Natural killer cell (primary cell): ENCODE measurements at places on chromosomes 2 and 18. TPM values are rescaled to one million over a fixed set of nuclear protein-coding genes. Genes with fewer than 3 reads are reported as not detected.

DNA sequence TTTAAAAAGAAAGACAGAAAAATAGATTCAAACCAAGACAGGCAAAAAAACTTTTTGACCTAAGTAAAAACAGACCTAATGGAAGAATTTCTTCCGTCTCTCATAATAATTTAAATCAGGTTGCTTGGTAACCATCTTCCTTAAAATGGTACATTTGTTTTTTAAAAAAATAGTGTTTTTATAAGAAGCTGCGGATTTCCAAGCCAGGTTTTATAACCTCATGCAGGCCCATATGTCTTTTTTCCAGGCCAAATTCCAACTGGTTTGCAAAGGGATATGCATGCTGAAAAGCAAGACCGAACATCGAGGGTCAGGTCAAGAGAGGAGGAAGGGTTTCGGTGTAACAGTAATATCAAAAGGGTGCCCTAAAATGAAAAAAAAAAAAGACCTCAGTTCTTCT, 172.9 kb downstream of the MAIP1 start:
- no peaks in the 10 kb centered on the region for H3K36me3 ChIP-seq
- no peak for DNase-seq
- no peaks in the 10 kb centered on the region for H3K27me3 ChIP-seq
- H3K4me1 ChIP-seq = no peaks in the 10 kb centered on the region
- no peak overlapping the region for H3K27ac ChIP-seq
- H3K4me3 ChIP-seq = no peak overlapping the region

DNA sequence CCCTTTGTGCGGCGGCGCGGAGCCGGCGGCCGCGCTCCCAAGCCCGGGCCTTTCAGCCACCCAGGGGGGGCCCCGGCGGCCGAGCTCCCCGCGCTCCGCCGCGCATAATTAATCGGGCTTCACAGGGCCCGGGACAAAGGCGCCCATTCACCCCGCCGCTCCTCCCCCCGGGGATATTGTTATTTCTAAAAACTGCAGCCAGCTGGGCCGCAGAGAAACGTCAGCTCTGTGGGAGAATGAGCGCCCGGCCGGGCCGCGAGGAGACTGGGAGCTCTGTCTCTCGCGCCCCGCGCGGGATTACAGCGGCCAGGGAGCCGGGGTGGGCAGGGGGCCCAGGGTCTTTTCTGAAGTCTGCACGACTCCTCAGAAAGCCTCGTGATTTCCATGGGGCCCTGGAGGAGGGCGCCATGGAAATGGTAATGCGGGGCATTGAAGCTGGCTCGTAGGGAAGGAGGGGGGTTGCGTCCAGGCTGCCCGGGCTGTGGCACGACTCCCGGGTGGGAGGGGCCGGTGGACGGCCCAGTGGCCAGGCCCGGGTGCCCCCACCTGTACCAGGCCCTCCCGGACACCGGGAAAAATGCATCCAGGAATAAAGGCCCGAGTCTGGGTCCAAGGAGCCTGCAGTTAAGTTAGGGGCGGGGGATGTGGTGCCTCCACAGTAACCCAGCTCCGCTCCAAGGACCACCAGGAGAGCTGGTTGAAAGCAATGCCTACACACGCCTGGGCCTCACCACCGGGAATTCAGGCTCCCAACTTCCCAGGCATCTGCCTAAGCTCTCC, 125.3 kb downstream of the ZFP36L2 start:
- no peak overlapping the region for H3K4me3 ChIP-seq
- no peaks in the 10 kb centered on the region for H3K36me3 ChIP-seq
- no peaks in the 10 kb centered on the region for H3K27me3 ChIP-seq
- peaks cover 24% of the 10 kb centered on the region for H3K4me1 ChIP-seq

DNA sequence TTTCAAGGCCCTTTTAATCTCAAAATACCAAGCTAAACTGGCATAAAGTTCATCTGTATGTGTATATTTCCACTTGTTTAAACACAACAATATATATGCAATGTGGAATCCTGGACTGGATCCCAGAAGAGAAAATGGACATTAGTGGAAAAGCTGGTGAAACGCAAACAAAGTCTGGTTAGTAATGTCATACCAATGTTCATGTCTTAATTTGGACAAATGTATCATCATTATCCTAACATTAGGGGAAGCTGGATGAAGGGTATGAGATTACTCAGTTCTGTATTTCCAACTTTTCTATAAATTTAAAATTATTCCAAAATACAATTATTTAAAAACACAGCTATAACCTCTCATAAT, 3.8 kb downstream of the SP3 start:
- H3K27me3 ChIP-seq = no peaks in the 10 kb centered on the region
- no peak overlapping the region for H3K27ac ChIP-seq
- peaks cover 6% of the 10 kb centered on the region for H3K36me3 ChIP-seq
- DNase-seq = no peak
- H3K4me1 ChIP-seq = peaks cover 17% of the 10 kb centered on the region

DNA sequence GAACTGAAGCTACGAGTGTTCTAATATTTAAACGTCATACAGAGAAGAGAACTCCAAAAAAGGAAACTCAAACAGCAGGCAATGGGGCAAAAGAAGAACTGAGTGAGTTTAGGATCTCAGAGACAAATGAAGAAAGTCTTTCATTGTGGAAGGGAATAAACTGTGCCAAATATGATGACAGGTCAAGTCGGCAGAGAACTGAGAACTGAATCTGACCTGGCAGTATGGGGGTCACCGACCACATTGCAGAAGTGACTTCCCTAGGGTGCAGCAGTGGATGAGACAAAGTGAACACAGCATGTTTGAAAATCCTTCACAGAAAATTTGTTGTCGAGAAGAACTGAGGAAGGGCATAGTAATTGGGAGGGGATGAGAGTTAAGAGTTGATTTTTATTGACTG, 55.9 kb downstream of the TTC21B start:
- no peak overlapping the region for H3K4me3 ChIP-seq
- H3K4me1 ChIP-seq = peaks cover 1% of the 10 kb centered on the region
- DNase-seq = no peak
- no peaks in the 10 kb centered on the region for H3K27me3 ChIP-seq
- H3K27ac ChIP-seq = no peak overlapping the region

The ANKRD44 gene
- 376 TPM for total RNA-seq

The PMAIP1 gene
- total RNA-seq = 264 TPM
